ENCODE measurements at places on chromosomes 12 and 14. TPM values are rescaled to one million over a fixed set of nuclear protein-coding genes. Genes with fewer than 3 reads are reported as not detected.

Gene CHD8
- 86.2 TPM for total RNA-seq

Gene CCDC38
- total RNA-seq: 0.16 TPM

GRCh38 chr14:24274101-24274543 is 2.7 kb upstream of the RABGGTA start:
- no peaks in the 10 kb centered on the region for H3K27me3 ChIP-seq
- H3K4me1 ChIP-seq: peaks cover 62% of the 10 kb centered on the region
- H3K36me3 ChIP-seq: peaks cover 20% of the 10 kb centered on the region
- peak; percentile 55 for DNase-seq
- H3K4me3 ChIP-seq: peak overlapping the region; percentile 29
- peak overlapping the region; percentile 97 for H3K27ac ChIP-seq

GRCh38 chr12:27915536-27915935 is 57.0 kb downstream of the PTHLH start:
- peaks cover 16% of the 10 kb centered on the region for H3K27me3 ChIP-seq
- no peak overlapping the region for H3K4me3 ChIP-seq
- DNase-seq: no peak
- H3K4me1 ChIP-seq: no peaks in the 10 kb centered on the region

Gene DAO
- total RNA-seq: not detected

DNA sequence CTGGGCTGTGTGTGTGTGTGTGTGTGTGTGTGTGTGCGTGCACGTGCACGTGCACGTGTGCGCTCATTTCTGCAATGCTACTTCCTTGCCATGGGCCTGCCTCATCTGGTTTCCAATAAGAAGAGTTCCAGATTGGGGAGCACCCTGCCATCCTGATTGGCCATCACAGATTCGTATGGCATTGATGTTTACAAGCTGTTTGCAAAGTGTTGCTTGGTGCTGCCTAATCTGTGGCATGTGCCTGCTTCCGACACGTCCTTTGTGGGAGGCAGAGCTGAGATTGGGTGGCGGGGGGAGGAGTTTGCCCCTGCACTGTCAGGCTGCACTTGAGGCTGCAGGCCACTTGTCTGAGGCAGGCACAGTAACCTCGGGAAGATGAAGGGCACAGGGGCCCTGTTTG is 39.2 kb downstream of the SAMD4A start:
- peaks cover 3% of the 10 kb centered on the region for H3K4me1 ChIP-seq
- H3K36me3 ChIP-seq: peaks cover 3% of the 10 kb centered on the region
- no peak for DNase-seq
- H3K27ac ChIP-seq: no peak overlapping the region
- no peaks in the 10 kb centered on the region for H3K27me3 ChIP-seq

DNA sequence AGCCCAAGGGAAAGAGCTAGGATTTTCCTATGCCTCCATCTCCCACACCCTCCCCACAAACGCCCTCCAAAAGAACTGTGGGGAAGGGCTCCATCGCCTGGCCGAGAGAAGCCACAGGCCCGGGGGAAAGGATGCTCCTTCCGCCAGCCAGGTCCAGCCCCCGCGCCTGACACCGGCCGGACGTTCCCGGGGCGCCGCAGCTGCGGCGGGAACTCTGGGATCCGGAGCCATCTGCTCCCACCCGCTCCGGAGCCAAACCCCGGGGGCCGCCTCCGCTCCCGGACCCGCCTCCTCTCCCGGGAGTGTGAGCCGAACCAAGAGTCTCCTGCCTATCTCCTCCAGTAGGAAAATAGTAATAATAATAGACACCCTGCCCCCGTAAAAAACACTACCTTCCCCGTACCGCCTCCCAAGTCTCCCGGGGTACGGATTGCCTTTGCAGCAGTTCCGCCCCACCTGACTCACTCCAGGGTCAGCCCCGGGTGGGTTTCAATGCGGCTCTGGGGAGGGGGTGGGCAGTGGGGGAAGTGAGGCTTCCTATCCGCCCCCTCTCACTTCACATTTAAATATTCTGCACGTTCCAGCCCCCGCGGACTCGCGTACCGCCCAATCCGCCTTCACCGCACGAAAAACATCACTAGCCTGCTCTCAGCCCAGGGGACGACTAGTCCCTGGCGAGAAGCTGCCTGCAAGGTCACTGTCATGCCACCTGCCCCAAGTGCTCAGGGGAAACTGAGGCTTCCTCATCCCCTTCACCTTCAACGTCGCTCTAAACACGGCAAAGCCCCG is 2.4 kb downstream of the AGAP2 start:
- no peak overlapping the region for H3K4me3 ChIP-seq
- no peaks in the 10 kb centered on the region for H3K27me3 ChIP-seq
- peaks cover 27% of the 10 kb centered on the region for H3K4me1 ChIP-seq
- no peak for DNase-seq
- H3K36me3 ChIP-seq: peaks cover 7% of the 10 kb centered on the region

Gene BTG1
- 153 TPM for total RNA-seq

DNA sequence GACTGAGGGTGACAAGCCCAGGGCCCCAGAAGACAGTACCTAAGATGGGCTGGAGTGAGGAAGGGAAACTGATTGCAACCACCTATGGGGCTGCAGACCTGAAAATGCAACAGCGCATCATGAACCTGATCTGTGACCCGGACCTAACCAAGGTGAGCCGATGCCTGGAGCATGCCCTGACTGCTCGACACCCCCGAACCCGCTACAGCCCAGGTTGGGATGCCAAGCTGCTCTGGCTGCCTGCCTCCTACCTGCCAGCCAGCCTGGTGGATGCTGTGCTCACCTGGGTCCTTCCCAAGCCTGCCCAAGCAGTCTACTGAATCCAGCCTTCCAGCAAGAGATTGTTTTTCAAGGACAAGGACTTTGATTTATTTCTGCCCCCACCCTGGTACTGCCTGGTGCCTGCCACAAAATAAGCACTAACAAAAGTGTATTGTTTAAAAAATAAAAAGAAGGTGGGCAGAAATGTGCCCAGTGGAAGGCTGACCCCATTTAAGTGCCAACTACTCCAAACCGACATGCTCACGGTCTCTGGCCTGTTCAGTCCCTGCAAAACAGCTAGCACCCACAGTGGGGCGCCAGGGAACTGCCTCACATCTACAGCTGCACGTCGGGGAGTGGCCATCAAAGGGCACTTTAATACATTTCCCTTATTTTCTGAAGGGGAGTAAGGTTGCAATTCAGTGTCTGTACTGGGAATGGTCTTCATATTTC is 4.2 kb downstream of the RDH5 start:
- H3K4me1 ChIP-seq: peaks cover 25% of the 10 kb centered on the region
- H3K4me3 ChIP-seq: no peak overlapping the region

DNA sequence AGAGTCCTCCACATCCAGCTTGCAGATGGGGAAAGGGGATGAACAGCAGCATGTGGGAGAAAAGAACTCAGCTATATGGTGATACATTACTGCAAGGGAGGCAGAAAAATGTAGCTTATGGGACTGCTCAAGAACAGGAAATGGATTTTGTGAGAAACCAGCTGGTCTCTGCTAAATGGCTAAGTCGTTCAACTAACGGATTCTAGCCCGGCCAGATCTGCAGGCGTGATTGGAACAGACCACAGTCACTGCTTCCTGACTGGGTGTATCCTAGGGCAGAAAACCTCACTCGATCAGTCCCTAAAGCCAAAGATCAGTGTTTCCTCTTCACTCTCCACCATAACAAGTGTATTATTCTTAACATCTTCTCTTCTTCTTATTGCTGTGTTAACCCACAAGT is 8.1 kb upstream of the PTGDR start:
- H3K4me1 ChIP-seq: peaks cover 5% of the 10 kb centered on the region
- DNase-seq: no peak
- no peak overlapping the region for H3K27ac ChIP-seq
- H3K4me3 ChIP-seq: no peak overlapping the region

Gene KRT82
- total RNA-seq: not detected

- H3K27me3 ChIP-seq: no peaks in the 10 kb centered on the region
- no peak for DNase-seq
- no peak overlapping the region for H3K4me3 ChIP-seq
These were observed 501.1 kb downstream of the NAV3 start for GRCh38 chr12:78331753-78332152.

DNA sequence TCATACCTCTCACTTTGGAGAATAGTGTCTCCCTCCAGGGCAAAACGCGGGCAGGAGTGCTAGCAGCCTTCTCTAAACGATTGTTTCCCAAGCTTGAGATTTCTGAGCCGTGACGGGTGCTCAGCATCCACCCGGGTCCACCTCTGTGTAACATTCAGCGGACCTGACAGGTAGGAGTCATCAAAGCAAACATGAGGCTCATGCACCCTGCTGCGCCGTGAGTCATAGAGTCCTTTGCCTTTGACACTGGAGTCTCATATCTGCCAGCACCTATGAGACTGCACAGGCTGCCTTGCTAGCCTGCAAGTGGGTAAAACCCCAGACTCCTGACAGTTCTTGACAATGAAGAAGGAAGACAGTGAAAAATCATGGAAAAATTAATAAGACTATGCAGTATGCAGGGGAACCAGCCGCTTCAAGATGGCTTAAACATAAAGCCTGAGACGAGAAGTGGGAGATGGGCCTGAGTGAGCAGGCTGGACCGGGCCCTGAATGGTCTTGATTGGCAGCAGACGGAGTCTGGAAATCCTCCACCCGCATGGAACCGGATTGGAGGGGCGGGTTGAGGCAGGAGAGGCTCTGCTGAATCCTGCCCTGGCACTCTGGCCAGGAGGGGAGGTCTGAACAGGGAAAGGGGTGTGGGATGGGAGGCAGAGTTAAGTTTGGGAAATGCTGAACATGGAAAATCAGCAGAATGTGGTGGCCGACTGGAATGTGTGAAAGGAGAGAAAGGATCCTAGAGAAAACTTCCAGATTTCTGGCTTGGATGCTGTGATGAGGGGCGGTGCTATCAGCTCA is 54.2 kb downstream of the LGMN start:
- H3K27ac ChIP-seq: no peak overlapping the region
- H3K4me3 ChIP-seq: no peak overlapping the region
- peaks cover 28% of the 10 kb centered on the region for H3K4me1 ChIP-seq
- peaks cover 2% of the 10 kb centered on the region for H3K36me3 ChIP-seq
- DNase-seq: no peak

Gene KANSL2
- total RNA-seq: 59.7 TPM

DNA sequence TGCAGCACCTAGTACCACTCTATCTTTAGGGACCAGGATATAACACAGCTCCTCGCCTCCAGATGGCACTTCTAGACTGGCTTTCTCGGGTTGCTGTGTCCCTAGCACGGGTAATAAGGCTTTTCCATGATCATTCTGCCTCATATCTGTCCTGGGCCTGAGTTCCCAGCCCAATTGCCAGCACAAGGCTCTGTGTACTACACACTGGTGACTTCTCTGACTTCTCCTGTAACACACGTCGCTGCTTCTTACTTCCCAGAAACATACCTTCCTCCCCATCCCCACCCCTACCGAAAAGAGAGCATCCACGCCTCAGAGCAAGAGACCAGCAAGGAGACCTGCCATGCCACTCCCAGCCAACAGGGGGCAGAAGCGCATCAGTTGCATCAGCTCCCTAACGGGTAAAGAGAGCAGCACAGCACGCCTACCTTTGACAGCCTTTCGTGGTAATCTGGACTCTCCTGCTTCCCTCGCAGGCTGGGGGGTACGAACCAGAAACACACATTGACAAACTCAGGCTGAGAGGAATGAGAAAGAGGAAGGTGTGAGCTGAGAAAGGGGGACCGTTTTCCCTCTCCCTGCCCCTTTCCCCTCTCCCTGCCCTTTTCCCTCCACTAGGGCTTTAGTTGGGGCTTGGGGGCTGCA is 21.2 kb upstream of the ZNF740 start:
- H3K36me3 ChIP-seq: peaks cover 2% of the 10 kb centered on the region
- peak; percentile 87 for DNase-seq
- H3K27me3 ChIP-seq: no peaks in the 10 kb centered on the region
- H3K4me1 ChIP-seq: peaks cover 6% of the 10 kb centered on the region

DNA sequence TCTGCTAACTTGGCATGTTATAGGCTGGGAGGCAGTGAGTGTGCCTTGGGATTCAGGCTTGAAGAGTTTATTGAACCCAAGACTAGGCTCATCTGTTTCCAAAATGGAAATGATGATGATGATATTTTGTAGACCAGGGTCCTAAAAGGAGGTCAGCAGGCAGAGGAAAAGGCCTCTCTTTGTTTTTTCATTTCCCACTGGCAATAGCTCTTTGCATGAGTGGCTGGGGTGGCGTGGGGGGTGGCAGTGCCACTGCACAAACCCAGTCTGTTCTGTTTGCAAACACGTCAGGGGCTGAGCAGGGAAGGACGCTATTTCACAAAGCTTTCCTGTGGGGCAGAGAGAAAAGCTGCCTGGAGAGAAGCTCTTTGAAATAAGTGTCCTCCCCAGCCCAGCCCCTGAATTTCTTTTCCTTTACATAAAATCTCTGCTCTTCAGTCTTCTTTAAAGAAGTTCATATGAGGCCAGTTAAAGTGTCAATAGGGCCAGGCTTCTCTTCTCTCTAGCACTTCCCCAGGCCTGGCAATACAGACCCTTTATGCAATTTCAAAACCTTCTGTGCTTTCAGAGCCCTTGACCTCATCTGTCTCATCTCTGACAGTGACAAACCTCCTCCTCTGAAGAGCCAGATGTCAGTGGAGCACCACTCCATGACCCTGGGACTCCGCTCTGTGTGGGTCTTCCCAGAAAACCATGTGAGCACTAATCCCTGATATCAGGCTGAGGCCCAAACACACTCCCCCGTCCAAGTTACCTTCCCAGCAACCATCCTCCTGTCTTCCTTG is 72.8 kb downstream of the ZNF664 start:
- no peaks in the 10 kb centered on the region for H3K27me3 ChIP-seq
- H3K4me1 ChIP-seq: peaks cover 3% of the 10 kb centered on the region
- H3K27ac ChIP-seq: no peak overlapping the region
- peaks cover 9% of the 10 kb centered on the region for H3K36me3 ChIP-seq
- DNase-seq: no peak

DNA sequence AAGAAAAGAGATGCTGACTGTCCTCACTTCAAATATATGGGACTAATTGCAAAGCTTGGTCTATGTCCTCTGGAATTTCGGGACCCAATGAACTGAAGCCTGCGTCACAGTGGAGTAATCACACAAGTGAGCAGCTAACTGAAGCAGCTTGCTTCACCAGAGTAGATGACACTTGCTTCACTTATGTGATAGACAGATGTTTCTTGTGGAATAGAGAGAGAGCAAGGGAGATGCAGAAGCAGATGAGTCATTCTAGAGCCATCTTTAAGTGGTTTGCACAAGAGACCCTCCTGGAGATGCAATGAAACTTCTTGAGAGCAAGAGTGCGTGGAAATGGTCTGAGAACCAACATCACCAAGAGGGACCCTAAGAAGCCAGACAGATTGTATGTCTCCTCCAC is 1537.1 kb upstream of the FLRT2 start:
- no peak overlapping the region for H3K27ac ChIP-seq
- H3K36me3 ChIP-seq: no peaks in the 10 kb centered on the region
- DNase-seq: no peak
- H3K4me1 ChIP-seq: no peaks in the 10 kb centered on the region
- H3K27me3 ChIP-seq: no peaks in the 10 kb centered on the region
- H3K4me3 ChIP-seq: no peak overlapping the region

DNA sequence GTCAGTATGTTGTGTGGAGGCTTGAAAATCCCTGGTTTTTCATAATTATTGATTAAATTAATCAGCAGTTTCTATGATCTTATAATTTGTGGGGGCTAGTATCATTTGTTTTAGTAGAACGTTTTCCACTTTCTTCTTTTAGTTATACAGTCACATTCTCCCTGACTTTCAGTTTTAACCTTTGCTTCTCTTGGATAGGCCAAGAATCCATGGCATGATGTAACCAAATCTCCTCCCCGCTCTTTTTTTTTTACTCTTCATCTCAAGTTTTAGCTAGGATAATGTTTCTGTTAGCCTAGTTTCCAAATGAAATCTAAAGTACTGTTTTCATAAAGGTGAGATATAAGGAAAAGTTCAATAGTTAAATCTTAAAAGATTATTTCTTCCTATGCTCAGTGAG is 106.5 kb downstream of the TMEM117 start:
- no peaks in the 10 kb centered on the region for H3K4me1 ChIP-seq
- H3K4me3 ChIP-seq: no peak overlapping the region
- peaks cover 4% of the 10 kb centered on the region for H3K36me3 ChIP-seq
- DNase-seq: no peak

Data from activated naive CD8-positive, alpha-beta T cell treated with anti-CD3 and anti-CD28 coated beads for 36 hours (primary cell).